ENCODE measurements at places on chromosomes 3 and 15.
A peak's percentile ranks its signal among the peaks of the same experiment; 100 is the strongest.

DNA sequence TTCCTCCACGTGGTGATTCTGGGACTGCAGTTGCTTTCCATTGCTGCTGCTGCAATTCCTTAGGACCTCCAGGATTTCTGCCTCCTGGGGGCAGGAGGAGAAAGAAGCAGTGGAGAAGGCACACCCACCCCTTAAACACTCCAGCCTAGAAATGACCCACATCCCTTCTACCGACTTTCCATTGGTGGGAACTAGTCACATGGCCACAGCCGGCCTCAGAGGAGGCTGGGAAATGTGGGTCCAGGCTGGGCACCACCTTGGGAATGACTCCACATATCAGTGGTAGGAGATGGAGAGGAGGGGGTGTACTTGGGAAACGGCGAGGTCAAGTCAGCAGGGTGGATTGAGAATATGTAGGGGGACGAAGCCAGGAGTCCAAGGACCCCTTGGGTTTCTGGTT, 269.4 kb upstream of the CTDSPL start:
- DNase-seq: no peak

DNA sequence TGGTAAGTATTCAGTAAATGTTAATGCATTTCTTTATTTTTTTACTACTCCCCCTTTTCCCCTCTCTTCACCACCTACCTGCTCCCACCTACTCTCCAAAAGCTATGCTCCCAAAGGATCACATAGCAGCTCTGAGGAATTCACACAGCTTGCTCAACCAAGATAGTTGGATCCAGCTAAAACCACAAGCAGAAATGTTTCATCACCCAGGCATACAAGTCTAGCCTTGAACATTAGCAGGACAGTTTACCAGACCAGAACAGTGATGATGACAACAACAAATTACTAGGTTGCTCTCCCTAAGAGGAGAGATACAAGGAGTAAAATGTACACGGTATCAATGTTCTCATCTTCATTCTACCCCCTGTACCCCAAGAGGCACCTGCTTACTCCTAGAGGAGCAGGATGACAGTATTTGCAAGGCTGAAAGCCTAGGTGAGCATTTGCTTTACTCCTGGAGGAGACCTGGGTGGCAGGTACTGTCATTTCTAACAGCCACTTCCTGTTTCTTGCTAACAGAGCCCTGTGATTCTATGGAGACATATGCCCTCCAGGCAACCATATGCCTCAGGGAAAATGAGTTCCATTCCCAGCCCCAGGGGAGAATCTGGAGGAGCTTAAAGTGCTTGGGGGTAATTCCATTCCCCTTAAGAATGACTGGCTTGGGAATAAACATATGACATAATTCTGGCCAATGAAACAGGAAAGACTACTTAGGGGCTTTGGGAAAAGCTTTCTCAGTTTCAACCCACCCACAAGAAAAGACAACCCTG, 237.5 kb downstream of the NTRK3 start:
- no peak for DNase-seq

- peak; percentile 82 for DNase-seq
Observed at GRCh38 chr15:39580117-39580484, 778 bp upstream of the THBS1 start.

DNA sequence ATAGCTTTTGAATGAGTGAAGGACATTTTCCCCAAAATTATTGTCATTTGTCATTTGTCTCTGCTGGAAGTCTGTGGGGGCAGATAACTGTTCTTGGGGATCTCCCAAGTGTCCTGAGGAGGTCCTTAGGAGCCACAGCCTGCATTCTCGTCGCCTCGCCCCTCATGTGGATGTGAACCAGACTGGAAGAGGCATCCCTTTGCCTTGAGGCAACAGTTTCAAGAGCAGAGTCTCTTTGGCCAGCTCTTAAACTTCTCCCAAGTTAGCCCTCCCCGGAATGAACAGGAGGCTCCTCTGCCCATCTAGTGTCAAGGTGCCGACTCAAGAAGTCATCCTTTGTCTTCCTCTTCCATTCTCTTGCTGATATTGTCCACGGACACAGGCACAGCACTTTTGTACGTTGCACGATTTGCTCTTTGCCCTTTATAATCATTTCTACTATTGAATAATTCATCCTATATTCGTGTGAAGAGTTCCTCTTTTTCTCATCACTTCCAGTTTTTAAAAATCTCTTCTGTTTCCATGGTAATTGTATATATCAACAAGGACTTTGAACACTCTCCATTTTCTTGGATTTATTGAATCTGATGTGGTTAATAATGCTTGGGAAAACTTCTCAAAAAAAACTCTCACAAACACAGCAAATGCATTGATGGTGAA, 40.8 kb upstream of the CD47 start:
- DNase-seq: no peak

DNA sequence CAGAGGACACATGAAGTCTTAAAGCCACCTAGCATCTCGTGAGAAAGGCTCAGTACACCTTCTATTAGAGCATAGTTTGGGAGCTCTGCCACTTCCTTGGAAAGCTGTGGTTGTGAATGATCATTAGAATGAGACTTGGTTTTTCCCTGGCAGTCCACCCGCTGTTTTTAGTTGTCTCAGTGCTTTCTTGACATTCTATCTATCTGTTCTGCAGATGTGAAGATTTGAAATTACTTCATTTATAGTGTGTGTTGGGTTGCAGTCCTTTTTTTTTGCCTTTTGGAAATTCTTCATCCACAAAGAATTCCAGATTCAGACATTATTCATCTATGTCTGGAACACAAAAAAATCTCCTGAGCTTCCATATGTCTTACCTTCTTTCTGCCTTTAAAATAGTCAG, 23.7 kb downstream of the PPP2R3A start:
- DNase-seq: no peak

Data from CD8-positive, alpha-beta T cell (primary cell).